Tibial artery (tissue), 4 donors: ENCODE measurements at places on chromosomes 3 and 15.

- no peak for DNase-seq
Measured at GRCh38 chr3:14413381-14414071, 11.1 kb downstream of the SLC6A6 start.

DNA sequence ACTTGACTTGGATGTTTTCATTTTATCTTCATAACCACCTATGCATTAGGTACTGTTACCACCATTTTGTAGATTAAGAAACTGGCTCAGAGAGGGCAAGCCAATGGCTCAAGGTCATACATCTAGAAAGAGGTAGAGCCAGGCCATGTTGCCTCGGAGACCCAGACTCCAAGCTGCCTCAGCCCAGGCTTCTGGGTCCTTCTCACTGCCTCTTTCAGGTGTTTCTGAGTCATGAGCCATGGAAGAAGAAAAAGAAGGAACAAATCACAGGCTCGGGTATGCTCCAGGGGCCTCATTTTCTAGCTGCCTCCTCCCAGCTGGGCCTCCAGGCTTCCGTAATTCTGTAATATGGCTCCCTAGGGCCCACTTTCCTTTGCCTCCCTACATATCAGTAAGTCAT lies 226.5 kb upstream of the TOPAZ1 start:
- DNase-seq = no peak

DNA sequence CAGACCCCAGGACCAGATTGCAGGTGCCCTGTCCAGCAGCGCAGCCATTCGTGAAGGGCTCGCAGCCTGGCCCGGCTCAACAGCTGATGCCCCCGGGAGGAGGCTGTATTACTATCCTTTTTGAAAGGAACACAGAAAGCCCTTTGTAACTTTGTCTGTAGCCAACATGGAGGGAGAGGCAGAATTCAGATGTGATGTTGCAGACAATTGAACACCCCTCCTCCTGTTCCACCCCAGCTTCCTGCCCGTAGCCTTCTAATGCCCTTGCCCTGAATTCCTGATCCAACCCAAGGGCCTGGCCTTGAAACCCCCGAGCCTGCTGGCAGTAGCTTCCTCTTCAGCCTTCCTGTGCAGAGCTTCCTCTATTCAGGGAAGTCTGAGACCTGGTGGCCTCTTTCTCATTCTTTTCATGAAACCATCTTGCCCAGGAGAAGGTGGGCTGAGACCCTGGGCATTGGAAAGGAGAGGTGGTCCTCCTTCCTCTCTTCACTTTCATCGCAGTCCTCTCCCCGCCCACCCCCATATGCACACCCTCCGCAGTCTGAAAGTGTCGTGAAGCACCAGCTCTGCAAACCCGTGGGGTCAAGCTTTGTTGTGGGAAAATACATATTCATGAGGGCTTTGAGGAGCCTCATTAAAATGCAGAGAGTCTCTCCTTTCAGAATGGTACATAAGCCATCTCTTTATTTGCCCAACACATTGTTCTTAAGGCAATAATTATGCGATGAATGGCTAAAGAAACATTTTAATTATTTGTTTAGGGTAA lies 109.2 kb downstream of the APBA2 start:
- DNase-seq = no peak

DNA sequence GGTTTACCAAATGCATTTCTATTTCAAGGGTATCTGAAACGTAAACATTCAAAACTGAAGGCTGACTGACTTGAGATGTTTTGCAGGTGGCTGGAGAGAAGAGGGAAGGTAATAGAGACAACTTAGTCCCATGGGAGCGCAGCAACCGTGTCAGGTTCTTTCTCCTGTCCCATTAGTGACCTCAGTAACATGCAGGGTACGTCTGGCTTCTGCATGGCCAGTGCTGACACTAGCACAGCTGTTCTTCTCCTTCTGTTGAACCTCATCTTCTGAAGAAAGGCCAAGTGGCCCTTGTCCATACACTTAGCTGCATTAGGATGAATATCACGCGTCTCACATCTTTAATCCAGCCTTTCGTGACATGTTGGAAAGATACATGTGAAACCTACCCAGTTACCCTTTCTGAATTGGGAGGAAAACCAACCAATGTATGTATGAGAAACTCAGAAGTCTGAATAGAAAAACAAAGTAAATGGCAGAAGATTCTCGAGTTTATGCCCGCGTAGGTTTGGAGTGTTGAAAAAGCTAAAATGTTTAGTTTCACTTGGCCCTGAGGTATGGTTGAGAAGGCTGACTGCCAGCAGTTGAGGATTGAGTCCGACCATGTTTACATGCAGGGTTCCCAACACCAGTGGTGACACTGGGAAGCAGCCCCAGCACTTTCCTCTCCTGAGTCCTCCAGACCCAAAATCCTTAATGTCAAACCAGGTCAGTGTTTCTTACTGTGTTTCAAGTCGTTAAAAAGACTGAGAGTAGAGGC lies 10.3 kb downstream of the NCBP2 start:
- no peak for DNase-seq

DNA sequence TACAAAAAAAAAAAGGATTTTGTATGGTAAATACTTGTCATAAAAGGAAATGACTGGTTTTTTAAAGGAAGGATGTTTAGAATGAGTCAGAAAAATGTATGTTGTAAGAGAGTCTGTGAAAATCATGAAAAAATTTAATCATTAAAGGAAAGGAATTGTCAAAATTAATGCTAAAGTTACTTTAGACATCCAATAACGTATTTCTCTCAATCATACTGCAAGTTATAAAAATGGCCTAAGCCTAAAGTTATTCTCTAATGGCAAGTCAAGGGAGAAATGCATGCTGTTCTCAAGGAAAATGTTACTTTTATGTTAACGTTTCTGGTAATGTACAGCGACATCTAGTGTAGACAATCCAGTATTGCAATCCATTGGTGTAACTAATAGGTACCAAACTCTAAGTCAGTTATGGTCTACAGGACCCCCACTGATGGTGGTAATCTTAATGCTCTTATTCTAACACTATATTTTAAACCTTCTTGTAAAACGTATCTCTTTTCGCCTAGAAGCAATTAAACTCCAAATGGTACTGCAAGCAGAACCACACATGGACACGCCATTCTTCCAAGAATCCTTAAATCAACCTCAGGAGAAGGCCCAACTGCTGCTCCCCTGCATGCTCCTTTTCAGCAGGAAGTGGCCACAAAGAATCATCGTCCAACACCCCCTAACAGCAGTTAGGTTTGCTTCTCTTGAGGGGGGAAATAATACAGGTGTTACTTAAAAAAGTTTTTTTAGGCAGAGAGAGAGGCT lies 35.2 kb downstream of the NCEH1 start:
- DNase-seq = no peak

DNA sequence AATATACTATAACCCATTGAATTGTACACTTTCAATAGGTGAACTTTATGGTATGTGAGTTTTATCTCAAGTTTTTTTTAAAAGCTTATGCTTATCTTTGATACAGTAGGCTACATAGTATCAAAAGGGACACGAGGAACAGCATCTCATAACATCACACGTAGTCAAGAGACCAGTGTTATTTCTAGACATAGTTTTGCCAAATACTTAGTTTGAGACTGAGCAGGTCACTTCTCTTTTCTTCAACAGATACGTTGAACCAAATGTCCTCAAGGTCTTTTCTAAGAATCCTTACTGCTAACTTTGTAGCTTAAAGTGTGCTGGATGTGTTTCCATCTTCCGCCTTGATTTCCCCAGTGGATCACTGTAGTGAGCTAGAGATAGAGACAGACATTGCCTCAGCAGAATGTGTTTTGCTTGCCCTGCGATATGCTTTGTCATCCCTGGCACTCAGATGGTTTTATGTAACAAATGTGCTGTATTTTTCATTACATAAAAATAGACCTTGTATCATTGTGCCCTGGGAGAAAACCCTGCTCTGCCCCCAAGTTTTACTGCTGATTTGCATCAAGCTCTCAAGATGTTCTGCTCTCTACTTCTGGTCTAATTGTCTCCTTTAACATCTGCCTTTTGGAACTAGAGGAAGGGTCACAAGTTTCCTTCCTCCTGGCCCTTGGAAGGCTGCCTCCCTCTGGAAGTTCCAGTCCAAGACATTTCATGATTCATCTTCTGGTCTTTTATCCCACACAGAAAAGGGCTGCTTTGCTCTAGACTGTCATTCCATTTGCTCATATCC lies 426.4 kb upstream of the RGMA start:
- DNase-seq = no peak

DNA sequence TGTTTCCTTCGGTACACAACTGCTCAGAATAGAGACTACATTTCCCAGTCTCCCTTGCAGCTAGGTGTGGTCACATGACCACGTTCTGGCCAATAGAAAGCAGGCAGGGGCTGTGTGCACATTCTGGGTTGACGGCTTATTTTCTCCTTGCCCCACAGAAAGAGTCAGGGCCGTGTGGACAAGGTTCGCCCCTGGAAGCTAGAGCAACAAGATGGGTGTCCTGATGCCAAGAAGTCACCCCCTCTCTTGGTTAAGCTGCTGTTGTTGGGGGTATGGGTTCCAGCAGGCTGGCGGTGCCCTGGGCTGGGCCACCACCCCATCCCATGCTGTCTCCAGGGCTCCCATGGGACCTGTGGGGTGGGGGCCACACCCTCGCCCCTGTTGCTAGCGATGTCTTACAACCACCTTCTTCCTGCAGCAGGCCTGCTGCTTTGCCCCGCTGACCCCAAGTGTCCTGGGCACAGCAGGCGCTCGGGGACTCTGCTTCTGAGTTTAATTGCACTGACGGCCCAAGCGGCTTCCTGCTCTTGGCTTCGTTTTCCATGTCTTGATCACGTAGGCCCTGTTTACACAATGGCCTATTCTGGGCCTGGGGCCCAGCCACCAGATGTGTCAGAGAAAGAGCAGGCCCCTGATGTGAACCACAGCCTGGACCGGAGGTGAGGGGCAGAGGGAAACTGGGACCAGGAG lies 24.9 kb downstream of the ABTB1 start:
- DNase-seq = peak; percentile 95

DNA sequence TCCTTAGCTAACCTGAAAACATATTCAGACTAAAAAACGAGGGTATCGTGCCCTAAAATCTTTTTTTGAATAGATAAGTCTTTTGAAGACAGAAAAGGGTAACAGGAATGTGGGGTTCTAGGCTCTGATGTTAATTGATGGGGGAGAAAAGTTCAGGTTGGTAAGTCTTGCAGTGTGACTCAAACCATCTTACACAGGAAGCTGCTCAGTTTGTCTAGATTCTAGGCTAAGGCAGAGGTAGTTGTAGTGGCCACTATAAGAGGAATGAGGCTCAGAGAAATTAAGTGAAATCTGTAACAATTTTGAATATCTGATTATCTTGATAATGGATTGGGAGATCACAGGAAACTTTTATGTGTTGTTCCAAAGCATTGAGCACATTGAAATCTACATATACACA lies 267.9 kb downstream of the PDCD6IP start:
- DNase-seq = no peak
